ENCODE measurements at places on chromosomes 6 and 20.

DNA sequence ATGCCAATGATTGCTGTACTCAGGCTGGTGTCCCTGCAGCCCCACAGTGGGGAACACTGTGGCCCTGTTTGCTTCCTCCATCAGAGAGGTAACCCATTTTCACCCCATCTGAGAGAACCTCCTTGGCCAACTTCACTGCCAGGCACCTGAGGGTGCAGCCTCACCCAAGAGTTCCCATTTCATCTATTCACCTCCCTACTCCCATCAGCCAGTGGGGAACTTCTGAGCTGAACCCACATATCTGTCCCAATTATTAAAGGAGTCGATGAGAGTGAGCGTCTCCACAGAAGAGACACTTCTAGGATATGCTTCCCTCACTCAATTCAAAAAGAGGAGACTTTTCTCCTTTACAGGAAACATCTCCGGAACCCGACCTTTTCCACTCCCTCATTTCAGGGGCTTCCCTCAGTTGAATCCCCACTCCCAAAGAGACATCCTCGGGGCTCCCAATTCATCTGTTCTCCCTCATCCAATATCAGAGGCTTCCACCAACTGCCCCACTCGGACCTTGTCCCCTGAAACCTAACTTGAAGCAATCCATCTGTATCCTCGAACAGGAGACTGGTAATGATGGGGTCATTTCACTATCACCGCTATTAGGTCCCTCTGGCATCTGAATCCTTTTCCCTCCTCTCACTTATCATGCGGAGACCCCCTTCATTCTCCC is 988 bp downstream of the UBE2V1 start:
- no peak for DNase-seq

- no peak for DNase-seq
Measured at GRCh38 chr20:64205611-64206026, 41.4 kb downstream of the MYT1 start.

- DNase-seq: no peak
Measured at GRCh38 chr6:41122918-41123317, 31.2 kb downstream of the TREML1 start.

DNA sequence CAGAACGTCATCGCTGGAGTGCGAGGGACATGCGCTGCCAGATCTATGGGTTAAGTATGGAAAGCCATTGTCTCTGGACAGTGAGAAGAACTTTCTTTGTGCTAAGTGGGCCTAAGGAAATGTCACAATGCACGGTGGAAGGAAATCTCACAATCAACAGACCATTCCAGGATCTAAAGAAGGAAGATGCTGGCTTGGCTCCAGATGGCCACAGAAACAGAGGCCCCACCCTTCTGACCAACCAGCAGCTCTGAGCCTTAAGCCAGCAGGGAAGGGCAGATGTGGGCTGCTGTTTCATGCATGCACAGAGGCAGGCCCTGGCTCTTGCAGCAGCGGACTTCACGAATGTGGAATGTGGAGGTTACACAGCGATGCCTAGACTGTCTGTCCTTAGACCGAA is 156.3 kb downstream of the SOBP start:
- no peak for DNase-seq

DNA sequence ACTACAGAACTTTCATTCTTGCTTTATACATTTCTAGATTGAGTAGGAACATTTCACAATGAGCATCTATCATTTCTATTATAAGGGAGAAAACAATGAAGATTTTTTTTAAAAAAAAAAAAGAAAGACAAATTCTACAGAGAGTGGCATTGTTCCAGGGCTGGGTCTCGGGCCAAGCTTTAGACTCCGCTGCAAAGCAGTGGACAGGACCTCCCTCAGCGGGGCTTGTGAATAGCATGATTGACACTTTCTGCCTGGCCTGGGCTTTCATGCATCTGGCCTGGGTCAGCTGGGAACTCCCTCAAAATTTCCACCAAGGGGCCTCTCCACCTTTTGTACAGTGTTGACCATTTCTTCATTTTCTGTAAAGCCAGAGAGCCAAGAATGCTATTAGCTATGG is 55.8 kb upstream of the HIVEP2 start:
- DNase-seq: no peak

- DNase-seq: no peak
Measured at GRCh38 chr6:15417811-15418210, 171.9 kb downstream of the JARID2 start.

DNA sequence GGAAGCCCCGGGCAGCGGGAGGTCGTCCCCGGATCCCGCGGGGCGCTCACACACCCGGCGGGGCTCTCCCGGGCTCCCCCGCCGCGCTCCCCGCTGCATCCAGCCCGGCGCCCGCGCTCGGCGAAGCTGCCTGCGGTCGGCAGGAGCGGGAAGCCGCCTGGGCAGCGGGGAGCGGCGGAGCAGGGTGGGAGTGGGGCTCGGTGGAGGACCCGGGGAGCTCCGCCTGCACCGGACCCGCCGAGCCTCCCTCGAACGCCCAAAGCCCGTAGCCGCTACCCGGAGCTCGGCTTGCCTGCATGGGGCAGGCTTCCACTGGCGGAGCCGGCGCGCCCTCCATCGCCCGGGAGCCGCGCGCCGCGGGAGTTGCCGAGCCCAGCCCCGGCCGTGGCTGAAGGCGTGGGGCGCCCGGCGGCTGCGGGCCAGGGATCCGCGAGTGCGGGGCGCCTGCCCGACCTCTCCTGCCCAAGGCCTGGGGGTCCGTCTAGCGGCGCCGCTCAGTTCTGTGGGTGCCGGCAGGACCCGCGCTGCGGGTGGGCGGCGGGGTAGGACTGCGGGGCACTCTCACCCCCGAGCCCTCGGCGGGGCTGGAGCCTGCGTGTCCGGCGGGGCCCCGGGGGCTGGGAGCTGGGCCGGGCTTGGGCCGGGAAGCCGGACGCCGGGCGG is 671 bp downstream of the CDH4 start:
- no peak for DNase-seq

- no peak for DNase-seq
Measured at GRCh38 chr6:107105511-107106116, 9.7 kb downstream of the BEND3 start.

- DNase-seq: no peak
Measured at GRCh38 chr6:42509256-42509655, 54.6 kb upstream of the UBR2 start.

DNA sequence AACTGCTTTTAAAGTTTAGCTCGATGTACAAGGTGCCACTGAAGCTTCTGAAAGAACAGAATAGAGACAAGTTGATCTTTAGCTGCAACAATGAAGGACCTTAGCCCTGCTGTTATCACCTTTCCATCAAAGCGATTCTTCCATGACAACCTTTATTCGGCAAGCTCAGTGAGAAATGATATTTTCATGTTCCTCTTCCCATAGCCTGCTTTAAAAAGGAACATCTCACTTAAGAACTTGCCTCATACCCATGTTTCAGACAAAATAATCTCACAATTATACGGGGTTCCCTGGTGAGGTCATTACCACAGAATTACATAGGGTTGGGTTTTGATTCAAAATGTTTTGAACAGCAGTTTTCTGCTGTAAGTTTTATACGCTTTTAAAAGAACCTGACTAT is 264.2 kb downstream of the THBS2 start:
- DNase-seq: no peak

- DNase-seq: no peak
Measured at GRCh38 chr6:18249271-18249670, 15.1 kb downstream of the DEK start.

- DNase-seq: no peak
Measured at GRCh38 chr20:50003253-50003656, 20.5 kb downstream of the SNAI1 start.

GRCh38 chr6:159074876-159075275 is 30.1 kb upstream of the TAGAP start:
- DNase-seq: no peak

- no peak for DNase-seq
Measured at GRCh38 chr20:57738053-57738452, 28.2 kb upstream of the PMEPA1 start.
